NCI-H2171 treated with DMSO at 0.1 percent for 48 hours (cell line): ENCODE measurements at places on chromosomes 13 and 19.

GRCh38 chr19:12833418-12833737, 1.0 kb downstream of the RTBDN start:
- DNase-seq: peak; percentile 75

GRCh38 chr19:16372065-16372915, 47.7 kb downstream of the KLF2 start:
- DNase-seq: no peak

DNA sequence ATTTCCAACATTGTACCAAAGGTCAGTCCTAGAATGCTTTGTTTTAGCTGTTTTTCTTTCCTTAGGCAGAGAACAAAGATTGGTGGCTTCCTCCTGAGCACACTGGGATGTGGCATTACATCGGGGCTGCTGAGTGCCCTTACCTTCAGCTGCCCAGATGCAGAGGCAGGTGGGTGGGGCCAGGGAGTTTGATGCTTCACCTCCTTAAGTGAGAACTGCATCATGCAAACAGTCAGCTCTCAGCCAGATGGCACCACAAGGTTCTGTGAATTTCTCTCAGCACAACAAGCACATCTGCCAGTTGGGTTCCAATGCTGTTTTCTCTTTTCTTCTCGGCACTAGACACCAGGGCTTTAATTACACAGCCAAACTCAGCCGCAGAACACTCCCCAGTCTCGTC, 87.4 kb upstream of the UBL3 start:
- DNase-seq: peak; percentile 83

- no peak for DNase-seq
Measured at GRCh38 chr19:49534632-49535385, 7.0 kb downstream of the RCN3 start.

DNA sequence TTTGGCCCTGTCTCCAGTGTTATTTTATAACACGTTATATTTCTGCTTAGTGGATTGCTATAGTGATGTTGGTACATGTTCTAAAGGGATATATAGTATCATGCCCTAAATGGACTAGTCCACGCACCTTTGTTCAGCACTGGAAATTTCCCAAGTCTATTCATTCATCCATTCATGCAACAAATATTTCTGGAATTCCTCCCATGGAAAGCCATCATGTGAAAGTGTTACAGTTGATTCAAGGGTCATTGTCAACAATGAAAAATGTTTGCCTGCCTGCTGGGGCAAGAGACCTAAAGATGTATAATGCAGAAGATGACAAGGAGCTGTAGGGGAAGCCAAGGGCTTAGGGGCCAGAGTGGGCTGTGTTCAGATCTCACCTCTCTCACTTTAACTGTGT, 10.8 kb upstream of the HSPH1 start:
- no peak for DNase-seq

DNA sequence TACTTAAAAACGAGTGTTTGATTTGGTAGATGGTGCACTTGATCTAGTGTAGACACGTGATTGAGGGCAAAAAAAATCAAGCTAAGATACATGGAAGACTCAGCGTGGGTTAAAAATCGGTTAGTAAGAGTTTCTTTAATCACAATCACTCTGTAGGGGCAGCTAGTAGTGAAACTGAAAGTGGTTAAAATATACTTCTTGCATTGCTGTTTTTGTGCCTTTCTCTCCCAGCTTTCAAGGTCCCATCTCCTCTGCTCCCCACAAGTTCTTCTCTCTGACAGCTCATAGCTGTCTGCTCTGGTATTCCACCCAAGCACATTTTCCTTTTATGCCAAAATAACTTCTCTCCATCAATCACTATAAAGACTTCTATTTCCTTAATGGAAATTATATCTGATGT, 1089.7 kb downstream of the EFNB2 start:
- no peak for DNase-seq

DNA sequence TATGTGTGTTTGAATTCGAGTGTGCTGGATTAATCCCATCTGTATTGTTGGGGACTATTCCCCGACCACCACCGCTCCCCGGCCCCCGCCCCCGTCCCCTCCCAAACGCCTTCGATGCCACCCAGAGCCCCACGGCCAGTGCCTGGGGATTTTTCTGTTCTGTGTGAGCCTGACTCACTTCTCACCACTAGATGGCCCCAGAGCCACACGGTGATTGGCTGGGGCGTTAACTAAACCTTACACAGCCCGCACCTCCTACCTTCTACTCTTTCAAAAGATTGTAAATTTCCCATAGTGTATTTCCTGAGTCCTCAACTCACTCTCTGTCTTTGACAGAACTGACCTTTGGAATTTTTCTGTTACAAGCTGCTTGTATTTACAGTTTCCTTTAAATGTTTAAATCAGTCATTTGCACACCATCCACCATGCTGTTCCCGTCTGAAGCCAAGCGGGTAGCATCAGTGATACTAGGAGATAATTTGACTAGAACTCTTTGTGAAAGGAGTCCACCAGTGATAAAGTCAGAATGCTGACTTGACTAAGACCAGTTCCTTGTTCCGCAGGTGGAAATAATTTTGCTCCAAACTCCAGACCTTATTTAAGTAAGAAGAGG, 61.4 kb downstream of the RFX2 start:
- peak; percentile 77 for DNase-seq

GRCh38 chr13:98543378-98544103, 33.4 kb downstream of the STK24 start:
- no peak for DNase-seq

- DNase-seq: peak; percentile 29
Measured at GRCh38 chr19:1261798-1262622, 7.1 kb upstream of the CIRBP start.

- no peak for DNase-seq
Measured at GRCh38 chr13:107993239-107993949, 221.9 kb downstream of the LIG4 start.

DNA sequence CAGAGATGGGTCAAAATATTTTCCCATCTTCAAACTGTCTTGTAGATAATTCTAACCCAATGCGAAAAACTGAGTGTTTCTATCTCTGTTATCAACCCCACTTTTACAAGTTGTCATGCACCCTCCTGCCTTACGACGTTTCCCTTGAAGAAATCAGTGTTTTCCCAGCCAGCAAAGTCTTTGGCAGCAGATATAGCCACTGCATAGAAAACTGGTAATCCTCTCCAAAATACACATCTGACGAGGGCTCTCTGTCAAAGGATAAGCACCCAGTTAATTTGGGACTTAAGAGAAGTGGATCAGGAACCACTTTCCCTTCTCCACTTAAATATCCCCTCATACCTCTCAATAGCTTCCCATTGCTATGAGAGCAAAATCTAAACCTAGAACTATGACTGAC, 351.9 kb upstream of the MIR17HG start:
- no peak for DNase-seq

GRCh38 chr13:42392180-42392579, 120.2 kb downstream of the AKAP11 start:
- no peak for DNase-seq

DNA sequence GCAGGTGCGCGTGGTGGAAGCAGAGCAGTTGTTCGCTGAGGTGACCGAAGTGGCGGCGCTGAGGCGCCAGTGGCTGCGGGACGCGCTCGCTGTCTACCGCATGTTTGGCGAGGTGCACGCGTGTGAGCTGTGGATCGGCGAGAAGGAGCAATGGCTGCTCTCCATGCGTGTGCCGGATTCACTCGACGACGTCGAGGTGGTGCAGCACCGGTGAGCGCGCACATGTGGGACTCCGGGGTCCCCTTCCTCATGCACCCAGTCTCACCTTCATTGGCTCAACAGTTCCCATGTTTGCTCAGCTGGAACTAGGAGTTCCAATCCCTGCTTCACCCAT, 46.5 kb downstream of the SPTBN4 start:
- no peak for DNase-seq

GRCh38 chr13:73157031-73157430, 98.2 kb downstream of the KLF5 start:
- no peak for DNase-seq

DNA sequence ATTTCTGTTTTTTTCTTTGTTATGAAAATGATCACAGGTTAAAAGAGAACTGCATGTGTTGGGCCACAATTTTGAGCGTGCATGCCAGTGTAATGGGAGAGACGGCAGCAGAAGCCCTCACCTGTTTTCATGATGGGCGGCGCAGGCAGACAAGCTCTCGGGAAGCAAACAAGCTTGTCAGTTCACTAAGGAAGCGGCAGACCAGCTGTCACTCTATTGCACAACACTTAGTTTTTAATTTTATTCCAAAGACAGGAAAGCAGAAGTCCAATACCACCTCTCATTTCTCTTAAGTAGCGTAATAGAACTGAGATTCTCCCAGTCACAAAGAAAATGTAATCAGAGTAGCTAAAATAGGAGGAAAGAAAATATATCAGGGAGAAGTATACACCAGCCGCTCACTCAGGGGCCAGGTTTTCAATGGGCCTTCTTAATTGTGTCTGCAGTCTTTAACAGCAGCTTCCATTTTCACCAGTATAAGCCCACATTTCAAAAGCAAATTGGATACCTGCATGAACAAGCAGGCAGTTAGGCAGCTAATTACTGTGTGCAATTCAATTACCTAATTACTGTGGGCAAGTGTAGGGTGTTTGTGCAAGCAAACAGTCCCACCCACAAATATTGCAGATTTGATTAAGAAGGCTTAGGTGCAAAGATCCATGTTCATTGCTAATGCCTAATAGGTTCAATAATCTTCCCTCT, 711.4 kb downstream of the DIAPH3 start:
- peak; percentile 99 for DNase-seq

GRCh38 chr13:72726726-72727416, 558 bp downstream of the MZT1 start:
- DNase-seq: peak; percentile 54

DNA sequence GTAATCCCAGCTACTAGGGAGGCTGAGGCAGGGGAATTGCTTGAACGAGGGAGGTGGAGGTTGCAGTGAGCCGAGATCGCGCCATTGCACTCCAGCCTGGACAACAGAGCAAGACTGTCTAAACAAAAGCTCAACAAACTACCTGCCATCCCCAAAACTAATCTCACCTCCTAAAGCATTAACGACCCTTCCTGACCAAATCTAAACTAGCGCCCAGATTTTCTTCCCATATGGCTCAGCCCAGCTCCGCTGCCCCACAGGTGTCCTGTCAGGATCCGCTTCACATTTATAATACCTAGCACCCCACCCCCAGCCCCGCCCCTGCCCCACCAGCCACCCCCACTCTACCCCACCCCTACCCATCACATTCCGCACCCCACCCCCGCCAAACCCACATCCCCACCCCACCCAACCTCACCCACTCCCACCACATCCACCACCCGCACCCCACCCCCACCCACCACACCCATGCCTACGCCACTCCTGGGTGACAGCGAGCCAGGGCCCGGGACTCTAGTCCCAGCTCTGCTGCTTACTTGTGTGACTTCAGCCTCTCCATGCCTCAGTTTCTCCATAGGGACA, 599 bp downstream of the C19orf12 start:
- DNase-seq: no peak

DNA sequence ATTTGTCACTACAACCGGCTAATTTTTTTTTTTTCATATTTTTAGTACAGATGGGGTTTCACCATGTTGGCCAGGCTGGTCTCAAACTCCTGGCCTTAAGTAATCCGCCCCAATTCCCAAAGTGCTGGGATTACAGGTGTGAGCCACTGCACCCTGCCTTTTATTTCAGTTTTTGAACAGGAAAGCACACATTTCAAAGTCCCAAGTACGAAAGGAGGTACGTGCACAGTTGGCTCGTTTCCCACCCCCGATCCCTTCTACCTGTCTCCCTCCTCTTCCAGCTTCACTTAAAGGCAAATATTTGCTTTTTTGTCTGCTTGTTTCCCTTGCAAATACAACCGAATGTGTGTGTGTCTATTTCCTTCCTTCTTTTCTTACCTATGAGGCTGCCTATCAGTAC, 30.5 kb downstream of the ZIC5 start:
- no peak for DNase-seq

DNA sequence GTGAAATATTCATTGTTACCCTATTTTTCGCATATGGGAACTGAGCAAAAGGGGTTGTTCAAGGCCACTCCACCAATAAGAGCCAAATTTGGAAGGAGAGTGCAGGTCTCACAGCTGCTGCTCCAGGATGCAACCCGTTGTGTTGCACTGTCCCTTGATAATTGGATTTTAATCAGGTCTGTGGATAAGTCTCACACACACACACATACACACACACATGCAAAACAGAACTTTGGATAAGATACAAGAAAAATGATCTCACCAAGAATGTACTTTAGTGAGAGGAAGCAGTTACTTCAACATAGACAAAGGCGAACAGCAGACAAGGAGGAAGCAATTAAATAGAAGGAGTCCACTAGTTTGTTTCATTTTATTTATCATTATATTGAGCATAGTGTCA, 127.3 kb upstream of the EDNRB start:
- DNase-seq: no peak

GRCh38 chr19:10289167-10289835, 451 bp upstream of the ICAM5 start:
- DNase-seq: peak; percentile 84

GRCh38 chr13:55439450-55439849, 1701.3 kb upstream of the PRR20A start:
- no peak for DNase-seq

GRCh38 chr13:56980856-56981255, 159.9 kb upstream of the PRR20A start:
- DNase-seq: no peak

DNA sequence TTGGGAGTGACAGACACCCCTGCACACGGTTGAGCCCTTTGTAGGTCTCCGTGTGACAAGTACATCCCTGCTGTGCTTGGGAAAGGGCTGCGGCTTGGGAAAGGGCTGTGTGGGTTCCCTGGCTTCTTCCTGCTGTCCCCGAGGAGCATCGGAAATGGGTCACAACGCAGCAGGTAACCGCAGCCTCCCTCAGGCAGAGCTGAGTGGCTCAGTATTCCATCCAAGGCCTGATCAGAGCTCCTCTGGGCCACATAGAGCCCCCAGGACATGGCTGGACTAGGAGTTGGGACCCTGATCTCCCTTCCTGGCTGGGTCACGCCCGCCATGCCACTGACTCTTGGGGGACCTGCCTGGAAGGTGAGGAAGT, 16.3 kb downstream of the TECR start:
- peak; percentile 64 for DNase-seq

- no peak for DNase-seq
Measured at GRCh38 chr13:88068975-88069374, 397.8 kb downstream of the SLITRK5 start.
